ENCODE measurements at places on chromosomes 12 and 14.

- DNase-seq, result no peak
These were observed 963.8 kb upstream of the FLRT2 start for GRCh38 chr14:84566109-84566508.

DNA sequence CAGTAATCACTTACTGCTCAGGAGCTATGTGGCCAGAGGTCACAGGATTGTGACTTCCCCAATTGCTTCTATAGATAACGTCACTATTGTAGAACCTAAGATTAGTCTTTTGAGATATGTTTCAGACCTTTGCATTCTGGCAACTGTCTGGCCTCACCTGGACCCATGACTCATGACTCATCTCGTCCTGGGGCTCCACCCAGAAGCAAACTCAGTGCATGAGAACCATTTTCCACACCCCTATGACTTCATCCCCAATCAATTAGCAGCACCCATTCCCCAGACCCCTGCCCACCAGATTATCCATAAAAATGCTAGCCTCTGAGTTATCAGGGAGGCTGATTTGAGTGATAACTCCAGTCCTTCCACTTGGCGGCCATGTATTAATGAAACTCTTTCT lies 186.9 kb downstream of the EMP1 start:
- DNase-seq, result no peak

GRCh38 chr12:39431797-39432196 lies 11.1 kb downstream of the KIF21A start:
- DNase-seq, result no peak

DNA sequence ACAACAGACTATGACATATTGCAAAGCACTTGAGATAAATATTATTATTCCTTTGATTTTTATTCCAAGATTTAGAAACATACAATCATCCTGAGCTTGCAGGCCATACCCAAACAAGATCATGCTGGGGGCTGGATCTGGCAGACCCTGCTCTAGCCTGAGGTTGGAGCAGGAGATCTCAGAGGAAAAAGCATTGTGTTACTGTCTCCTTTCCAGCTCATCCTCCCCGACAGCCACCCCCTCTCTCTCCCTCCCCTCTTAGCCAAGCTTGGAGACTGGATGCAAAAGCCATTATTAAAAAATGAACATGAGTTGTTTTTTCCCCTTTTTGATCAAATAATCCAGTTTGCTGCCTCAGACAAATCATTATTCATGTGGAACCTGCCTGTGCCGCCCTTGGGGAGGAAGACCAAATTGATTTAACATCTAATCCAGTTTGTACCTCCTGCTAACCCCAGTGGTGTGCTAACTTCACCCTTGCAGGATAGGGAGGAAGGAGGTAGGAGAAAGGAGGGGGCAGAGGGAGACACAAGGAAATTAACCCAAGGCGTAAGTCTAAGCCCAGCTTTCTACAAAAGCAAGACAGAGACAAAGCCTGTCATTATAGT lies 565.8 kb upstream of the TBX3 start:
- no peak for DNase-seq

GRCh38 chr12:8033153-8034044 lies 883 bp downstream of the FOXJ2 start:
- peak; percentile 72 for DNase-seq

GRCh38 chr12:63400318-63400717 lies 249.3 kb upstream of the AVPR1A start:
- no peak for DNase-seq

GRCh38 chr12:97471194-97471593 lies 8.6 kb downstream of the RMST start:
- no peak for DNase-seq

Measured in HAP-1 (cell line).